Stimulated activated CD8-positive, alpha-beta memory T cell treated with anti-CD3 and anti-CD28 coated beads, Interleukin-7, amount 100 ng/mL, for 4 hours (primary cell): ENCODE measurements at places on chromosomes 6 and 20.

- DNase-seq, result no peak
Observed at GRCh38 chr6:154266560-154267099, 90.0 kb downstream of the IPCEF1 start.

- no peak for DNase-seq
Observed at GRCh38 chr6:44567406-44567805, 179.9 kb downstream of the CDC5L start.

- DNase-seq, result no peak
Observed at GRCh38 chr6:130389142-130389541, 23.3 kb downstream of the TMEM200A start.

DNA sequence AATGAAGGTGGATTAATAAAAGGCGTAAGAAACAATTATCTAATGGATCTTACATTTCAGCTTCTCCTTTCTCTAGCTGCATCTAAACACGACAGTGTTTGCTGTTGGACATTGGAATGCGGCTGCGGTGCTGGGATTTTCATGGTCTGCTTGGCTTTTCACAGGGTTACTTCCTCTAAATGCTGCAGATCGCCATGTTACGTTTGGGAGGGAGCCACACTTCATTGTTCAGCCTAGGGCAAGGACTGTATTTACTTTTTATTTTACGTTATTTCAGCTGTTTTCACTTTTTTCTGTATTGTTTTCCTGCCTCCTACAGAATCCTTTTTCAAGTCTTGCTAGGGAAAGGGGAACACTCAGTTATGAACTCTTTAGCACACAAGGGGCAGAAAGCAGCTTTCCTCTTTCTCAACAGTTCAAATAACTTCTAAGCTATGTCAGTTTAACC is 97.9 kb upstream of the MTHFD1L start:
- no peak for DNase-seq

DNA sequence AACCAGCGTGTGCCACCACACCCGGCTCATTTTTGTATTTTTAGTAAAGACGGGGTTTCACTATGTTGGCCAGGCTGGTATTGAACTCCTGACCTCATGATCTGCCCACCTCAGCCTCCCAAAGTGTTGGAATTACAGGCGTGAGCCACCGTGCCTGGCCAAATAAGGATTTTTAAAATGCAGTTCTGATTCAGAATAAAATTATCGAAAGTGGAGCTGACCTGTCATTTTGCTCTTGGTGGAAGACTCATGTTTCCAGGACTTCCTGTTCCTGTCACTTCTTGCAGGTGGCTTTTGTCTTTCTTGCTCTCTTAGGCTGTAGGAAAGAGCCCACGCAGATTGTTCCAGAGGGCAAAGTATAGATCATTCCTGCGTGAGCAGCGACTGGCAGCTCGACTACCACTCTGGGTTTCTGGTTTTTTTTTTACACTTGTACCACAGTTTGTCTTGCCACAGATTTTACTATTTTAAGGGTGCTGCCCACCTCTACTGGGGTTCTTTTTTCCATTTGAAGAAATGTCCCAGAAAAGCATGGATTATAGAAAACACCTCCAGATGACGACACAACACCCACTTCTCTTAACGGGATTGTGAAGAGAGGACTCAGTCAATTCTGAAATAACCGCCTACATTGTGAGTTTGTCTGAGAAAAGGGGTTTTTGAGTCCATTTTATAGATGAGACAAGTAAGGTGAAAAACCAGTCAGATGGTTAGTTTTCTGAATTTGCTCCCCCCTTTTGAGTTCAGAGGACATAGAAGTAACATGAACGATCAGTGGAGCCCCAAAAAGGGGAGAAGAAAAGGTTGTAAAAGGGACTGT is 7.5 kb downstream of the JARID2 start:
- DNase-seq, result no peak

- DNase-seq, result no peak
Observed at GRCh38 chr20:48454671-48455490, 372.9 kb downstream of the PREX1 start.

GRCh38 chr6:101516578-101516977 is 123.1 kb downstream of the GRIK2 start:
- no peak for DNase-seq

DNA sequence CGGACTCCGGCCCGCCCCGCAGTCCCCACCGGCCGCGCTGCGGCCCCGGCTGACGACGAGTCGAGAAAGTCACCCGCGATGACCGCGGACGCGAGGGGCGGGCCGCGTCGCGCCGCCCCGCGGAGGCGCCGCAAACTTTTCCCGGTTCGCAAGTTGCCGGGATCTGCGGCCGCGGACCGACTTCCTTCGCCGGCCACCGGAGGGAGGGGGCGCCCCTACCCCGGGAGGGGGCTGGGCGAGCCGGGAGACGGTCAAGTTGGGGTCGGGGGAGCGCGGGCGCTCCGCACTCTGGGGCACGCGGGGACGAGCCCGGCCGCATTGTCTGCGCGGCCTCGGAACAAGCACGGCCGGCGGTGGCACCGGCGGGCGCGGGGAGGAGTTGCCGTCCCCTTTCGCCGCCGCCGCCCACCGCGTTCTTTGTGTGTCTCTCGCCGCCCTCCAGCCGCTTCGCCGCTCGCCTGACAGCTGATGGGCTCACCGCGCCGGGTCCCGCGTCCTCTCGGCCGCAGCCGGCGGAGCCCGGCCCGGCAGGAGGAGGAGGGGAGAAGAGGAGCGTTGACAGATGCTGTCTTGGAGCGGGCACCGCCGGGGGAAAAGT is 131.6 kb downstream of the OGFRL1 start:
- DNase-seq, result no peak

DNA sequence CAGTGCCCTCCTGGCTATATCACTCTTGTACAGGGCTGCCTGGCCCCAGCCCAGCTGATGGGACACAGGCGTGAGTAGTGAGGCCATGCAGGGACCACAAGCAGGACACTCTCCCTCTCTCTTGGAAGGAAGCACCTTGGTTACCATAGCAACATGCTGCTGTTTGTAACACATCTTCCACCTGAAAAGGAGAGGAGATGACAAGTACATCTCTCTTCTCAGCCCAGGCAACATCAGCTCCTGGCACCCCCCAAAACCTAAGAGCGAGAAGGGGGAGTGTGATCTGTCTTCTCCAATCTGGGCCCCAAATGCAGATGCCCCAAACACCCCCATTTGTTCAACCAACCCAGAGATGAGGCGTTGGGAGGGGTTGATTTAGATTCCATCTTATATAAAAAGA is 49.9 kb downstream of the KCNB1 start:
- DNase-seq, result no peak

DNA sequence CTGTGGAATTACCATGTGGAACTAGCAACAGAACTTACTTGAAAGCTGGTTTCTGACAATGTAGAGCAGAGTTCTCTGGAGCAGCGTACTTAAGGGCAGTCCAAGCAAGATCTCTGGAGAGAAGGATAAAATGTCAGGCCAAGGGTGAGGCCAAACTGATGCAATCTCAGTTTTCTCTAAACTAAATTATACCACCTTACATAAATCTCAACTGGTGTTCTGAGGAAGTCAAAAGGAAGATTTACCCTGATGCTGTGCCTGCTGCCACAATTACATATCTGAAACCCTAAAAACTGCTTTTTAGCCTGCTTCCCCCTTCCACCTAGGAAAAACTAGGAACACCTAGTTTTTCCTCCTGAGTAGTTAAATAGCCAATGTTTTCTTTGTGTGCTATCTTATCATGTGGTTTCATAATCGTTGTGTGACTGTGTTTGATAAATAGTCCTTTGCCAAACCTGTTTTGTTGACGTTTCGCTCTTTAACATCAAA is 28.1 kb downstream of the NCOA7 start:
- DNase-seq, result no peak

DNA sequence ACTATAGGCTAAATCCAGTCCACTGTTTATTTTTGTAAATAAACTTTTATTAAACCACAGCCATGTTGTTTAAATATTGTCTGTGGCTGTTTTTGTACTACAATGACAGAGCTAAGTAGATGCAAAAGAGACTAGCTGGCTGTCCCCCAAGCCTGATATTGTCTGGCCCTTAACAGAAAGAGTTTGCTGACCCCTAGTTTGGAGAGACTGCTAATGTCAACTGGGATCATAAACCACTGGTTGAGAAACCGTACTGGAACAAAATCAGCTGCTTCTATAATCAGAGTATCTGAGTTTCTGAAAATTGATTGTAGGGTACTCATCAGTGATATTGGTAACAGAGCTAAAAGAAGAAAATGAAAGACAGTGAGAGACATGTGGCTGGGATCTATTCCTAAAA is 102.6 kb upstream of the FAM184A start:
- no peak for DNase-seq

- DNase-seq, result no peak
Observed at GRCh38 chr6:84390334-84390733, 162.9 kb upstream of the CEP162 start.

- no peak for DNase-seq
Observed at GRCh38 chr6:150788089-150788488, 77.4 kb upstream of the MTHFD1L start.

DNA sequence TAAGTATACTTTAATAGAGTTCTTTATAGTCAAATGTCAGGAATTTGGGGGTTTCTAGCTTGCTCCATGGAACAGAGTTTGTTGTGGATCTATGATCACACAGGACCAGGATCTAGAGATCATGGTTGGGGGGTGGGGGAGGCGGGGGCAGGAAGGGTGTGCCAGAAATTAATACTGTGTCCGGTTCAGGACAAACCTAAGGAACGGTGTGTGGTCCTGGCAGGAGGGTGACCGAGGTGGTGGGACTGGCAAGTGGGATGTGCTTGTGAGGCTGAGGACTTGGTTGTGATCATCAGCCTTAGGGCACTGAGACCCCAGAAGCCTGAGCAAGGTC is 27.9 kb downstream of the GSTA3 start:
- DNase-seq, result no peak

DNA sequence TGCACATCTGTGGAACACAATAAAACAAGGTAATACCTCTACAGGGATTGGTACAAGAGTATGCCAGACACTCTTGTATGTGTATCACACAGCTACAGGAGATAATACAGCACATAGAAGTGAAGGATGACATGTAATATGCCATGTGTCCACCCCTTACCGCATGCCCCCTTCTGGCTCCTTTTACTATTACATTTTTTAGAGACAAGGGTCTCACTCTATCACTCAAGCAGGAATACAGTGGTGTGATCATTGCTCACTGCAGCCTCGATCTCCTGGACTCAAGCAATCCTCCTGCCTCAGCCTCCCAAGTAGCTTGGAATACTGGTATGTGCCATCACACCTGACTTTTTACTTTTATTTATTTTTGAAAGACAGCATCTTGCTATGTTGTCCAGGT is 4.2 kb upstream of the NCR3 start:
- DNase-seq, result no peak

GRCh38 chr6:2097464-2097863 is 147.9 kb downstream of the GMDS start:
- DNase-seq, result no peak

GRCh38 chr6:56770011-56770520 is 127.4 kb upstream of the DST start:
- DNase-seq, result no peak

- DNase-seq, result no peak
Observed at GRCh38 chr6:35594503-35595186, 81.9 kb upstream of the TULP1 start.

DNA sequence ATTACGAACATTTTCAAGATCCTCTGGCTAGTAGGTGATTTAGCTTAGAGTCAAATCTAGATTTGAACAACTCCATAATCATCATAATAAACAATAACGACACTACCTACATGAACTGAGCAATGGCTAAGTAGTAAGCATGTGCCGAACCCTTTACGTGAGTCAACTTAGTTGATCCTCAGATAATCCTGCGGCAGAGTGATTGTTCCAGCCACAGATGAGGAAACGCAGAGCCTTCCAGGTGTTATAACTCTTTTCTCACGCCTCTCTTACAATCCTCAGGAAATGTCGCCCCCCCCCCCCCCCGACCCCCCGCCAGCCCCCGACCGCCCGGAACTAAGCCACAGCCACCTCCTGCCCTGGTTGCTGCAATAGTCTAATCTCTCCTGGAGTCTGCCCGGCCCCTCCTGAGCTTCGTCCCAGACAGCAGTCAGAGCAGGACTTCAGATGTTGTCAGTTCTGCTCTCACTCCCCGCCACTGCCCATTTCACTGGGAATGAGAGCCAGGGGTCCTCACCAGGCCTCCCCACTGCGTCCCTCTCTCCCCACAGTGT is 141.5 kb upstream of the AGPAT4 start:
- no peak for DNase-seq

GRCh38 chr6:106692112-106692818 is 62.9 kb downstream of the QRSL1 start:
- DNase-seq, result no peak

GRCh38 chr6:140663772-140664171 is 1289.3 kb upstream of the CITED2 start:
- no peak for DNase-seq

DNA sequence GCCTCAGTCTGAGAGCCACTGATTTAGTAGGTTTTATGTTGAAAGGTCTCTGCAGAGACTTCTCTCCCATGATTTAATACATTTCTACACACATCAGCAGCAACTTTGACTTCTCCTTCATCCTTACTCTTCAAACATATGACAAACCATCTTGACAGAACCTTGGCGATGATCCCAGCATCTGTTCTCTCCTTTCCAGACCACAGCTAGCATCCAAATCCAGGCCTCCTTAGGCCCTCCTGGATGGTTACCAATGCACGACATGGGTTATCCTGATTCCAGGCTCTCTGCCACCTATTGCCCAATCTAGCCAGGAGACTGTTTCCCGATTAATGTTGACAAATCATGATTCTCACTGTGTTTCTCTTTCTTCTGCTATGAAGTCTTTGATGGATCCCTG is 16.8 kb downstream of the LAMA4 start:
- no peak for DNase-seq

- DNase-seq, result no peak
Observed at GRCh38 chr6:47221565-47221964, 88.1 kb downstream of the TNFRSF21 start.

DNA sequence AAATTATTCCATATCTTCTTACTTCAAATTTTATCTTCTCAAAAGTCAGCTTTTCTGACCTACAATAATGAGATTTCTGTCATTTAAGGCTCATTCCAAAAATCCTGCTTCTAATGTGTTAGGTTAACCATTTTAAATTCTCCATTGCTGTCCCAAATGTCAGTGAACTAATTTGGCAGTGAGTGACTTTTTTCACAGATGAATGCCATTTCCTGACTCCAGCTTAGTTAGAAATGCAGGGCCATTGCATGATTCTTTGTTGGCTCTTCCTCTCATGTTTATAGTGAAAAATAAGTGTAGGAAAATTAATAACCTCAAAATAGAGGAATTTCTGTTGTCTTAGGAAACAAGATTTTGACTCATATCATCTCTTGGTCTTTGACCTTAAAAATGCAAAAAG is 44.1 kb downstream of the VIP start:
- no peak for DNase-seq

GRCh38 chr6:4794140-4794707 is 18.0 kb downstream of the CDYL start:
- no peak for DNase-seq

GRCh38 chr6:36662827-36663256 is 15.7 kb upstream of the CDKN1A start:
- no peak for DNase-seq

- no peak for DNase-seq
Observed at GRCh38 chr6:31267651-31268368, 4.1 kb downstream of the HLA-C start.
